ENCODE measurements at places on chromosomes 3 and 15.

DNA sequence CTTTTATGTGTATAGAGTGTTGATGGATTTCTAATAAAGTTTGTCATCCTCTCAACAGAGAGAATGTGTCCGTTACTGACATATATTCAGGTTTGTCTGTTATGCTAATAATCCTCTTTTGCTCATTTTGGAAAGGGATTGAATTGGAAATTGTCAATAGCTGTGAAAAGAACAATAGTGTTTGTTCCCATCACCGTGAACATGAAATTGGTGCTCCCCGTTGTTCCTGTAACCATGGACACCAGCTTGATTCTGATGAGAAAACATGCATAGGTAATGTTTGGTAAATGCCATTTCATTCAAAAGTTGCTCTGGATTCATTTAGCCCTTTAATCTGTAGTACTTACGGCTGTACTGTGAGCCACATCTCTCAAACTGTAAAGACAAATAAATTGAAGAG, 707.0 kb upstream of the GOLIM4 start:
- no peak for DNase-seq

- no peak for DNase-seq
Observed at GRCh38 chr3:36600404-36600803, 163.9 kb downstream of the DCLK3 start.

GRCh38 chr15:42141246-42141645, 15.2 kb downstream of the PLA2G4F start:
- no peak for DNase-seq

- DNase-seq, result no peak
Observed at GRCh38 chr3:58565621-58566397, 11.4 kb downstream of the FAM107A start.

DNA sequence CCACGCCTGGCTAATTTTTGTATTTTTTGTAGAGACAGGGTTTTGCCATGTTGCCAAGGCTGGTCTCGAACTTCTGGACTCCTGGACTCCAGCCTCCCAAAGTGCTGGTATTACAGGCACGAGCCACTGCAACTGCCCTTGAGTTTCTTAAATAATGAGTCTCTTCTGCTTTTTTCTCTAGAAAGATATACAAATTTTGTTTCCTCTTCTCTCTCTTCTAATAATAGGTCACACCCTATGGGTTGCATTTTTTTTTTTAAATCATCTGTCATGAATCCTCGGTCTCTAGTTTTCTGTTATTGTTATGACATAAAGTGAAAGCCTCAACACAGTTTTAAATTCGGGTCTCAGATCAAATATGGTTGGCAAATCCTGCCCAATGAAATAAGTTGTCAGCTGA, 111.2 kb downstream of the IL12A start:
- no peak for DNase-seq

GRCh38 chr15:65982627-65983322, 113.5 kb downstream of the RAB11A start:
- no peak for DNase-seq

DNA sequence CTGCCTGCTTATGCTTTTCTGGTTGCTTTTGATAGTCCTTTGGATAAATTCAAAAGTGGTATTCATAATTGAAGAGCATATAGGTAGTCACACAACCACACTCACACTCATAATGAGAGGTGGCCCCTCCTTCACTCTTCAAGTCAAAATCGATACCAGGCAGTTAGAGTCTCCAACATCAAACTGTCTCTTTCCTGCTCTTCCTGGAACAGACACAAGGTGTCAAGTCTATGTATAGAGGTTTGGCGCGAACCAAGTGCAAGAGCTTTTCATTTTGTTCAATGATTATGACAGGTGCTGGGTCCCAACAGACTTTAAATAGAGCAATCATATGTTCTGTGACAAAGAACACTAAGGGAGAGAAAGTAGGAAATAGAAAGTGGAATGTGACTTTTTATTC, 29.9 kb upstream of the RGMA start:
- DNase-seq, result no peak

- no peak for DNase-seq
Observed at GRCh38 chr3:148162132-148162531, 535.6 kb upstream of the AGTR1 start.

DNA sequence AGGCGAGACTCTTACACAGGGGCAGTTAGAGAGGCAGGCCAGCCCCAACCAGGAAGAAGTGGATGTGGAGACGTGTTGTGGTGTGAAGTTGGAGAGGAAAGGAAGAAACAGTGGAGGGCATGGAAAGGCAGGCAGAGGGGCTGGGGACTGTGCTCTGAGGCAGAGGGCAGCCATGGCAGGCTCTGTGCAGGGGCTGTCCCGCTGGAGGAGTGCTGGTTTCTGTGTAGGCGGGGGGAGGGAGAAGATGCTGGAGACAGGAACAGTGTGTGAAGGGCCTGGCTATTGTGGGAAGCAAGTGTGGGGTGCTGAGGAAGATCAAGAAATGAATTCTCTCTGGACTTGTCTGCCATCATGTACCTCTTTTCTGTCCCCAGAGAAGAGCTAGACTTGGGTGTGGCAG, 21.0 kb downstream of the SNAPC5 start:
- no peak for DNase-seq

- DNase-seq, result no peak
Observed at GRCh38 chr3:72974956-72975355, 21.7 kb upstream of the PPP4R2 start.
